WERI-Rb-1 (cell line): ENCODE measurements at places on chromosomes 5 and 9.

DNA sequence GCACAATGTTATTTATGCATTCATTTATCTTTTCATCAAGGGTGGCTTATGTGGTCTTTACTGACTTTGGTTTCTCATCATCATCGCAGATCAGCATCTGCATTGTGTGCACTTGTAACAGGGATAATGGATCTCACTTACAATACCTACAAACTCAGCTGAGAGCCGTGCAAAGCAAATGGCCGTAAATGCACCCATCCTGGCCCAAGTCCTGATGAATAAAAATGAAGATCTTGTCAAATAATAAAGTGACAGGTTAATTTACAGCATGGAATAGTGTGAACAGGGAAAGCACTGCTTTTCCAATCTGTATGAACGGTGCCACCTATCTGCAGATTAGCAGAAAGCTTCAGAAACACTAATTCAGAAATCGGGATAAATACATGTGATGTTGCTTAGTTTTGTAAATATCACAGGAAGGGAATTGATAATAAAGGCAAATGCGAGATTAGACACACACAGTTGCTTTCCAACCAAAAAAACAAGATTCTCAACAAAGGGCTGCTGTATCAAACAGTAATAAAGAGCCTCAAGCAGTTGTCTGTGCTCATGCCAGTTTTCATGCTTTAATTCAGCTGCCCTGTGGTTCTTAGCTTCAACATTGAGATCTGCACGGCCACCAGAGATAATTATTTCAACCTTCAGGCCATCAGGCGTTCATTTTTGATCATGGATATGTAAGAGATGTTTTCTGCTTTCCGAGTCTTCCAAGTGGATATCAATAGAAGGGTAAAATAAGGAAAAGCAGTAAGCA lies 153.4 kb upstream of the POU5F2 start:
- no peak for DNase-seq

GRCh38 chr9:101035098-101035497 lies 6.6 kb downstream of the PLPPR1 start:
- DNase-seq, result no peak

- peak; percentile 26 for DNase-seq
Measured at GRCh38 chr9:133610845-133611244, 1.7 kb upstream of the FAM163B start.

- DNase-seq, result no peak
Measured at GRCh38 chr9:12464910-12465512, 228.2 kb upstream of the TYRP1 start.

DNA sequence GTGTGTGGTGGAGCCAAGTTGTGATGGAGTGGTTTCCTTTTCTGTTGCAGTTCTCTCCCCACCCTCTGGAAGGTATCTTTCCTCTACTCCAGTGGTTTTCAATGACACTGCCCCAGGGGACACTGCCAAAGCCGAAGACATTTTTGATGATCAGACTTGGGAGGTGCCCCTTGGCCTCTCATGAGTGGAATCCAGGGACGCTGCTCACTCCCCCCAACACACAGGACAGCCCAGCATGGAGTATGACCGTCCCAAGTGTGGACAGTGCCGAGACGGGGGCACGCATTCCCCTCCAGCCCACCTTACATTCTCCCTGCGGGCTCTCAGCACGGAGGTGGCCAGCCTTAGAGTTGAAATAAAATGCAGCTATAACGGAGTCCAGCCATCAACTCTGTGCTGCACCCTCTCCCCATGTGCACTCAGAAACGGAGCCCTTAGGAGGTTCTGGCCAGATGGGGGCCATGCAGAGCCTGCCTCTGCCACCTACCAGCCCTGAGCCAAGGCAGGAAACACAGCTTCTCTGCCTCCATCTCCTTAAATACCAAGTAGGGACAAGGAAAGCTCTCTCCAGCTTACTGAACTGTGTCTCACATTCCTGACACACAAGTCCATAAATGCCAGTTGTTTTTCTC lies 150.8 kb downstream of the ROR2 start:
- no peak for DNase-seq

DNA sequence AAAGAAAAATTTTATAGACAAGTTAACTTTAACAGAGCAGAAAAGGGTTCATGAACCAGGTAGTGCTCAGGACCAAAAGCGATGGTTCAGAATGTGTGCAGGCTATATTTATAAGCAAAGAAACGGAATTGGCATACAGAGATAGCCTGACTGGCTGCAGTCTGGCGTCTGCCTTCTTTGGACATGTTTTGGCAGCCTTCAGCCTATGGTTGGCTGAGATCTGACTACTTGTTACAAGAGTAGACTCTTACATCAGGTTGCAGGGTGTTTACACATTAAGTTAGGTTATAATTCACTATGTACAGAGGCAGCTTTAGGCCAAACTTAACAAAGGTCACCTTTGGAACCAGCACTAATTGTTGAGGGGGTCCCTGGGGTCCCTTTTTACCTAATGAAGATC lies 7.0 kb downstream of the NOP16 start:
- DNase-seq, result no peak

DNA sequence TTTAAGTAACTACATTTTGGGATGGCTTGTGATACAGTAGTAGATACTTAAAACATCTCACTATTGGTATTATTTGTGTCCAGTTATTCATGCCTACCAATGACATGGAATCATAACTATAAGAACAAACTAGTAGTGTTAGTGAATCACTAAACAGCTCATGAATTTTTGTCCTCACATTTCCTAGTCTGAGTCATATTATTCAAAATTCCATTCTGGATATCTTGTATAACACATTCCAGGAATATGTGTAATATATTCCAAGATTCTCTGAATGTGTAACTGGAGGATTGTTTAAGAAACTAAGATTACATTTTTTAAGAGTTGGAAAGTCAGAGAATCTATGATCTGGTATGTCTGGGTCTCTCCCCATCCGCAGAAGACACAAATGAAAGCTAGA lies 565.3 kb upstream of the ZNF608 start:
- DNase-seq, result no peak

DNA sequence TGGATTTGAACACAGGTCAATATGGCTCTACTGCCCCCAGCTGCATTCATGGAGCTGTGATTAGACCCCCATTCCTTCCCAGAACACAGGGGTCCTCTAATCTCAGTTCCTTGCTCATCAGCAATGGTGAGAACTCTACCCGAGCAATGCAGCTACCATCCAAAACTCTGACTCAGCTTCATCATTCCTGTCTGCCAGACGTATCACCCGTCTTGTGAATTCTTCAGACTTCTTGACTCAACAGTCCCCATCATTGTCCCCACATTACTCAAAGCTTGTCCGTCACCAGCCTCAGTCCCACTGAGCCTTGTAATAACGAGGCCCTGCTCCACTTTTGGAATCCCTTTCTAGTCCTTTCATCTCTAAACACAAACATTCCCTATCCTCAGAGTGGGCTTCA lies 36.3 kb upstream of the STX17 start:
- no peak for DNase-seq

- DNase-seq, result no peak
Measured at GRCh38 chr5:95628933-95629332, 9.0 kb downstream of the GPR150 start.

DNA sequence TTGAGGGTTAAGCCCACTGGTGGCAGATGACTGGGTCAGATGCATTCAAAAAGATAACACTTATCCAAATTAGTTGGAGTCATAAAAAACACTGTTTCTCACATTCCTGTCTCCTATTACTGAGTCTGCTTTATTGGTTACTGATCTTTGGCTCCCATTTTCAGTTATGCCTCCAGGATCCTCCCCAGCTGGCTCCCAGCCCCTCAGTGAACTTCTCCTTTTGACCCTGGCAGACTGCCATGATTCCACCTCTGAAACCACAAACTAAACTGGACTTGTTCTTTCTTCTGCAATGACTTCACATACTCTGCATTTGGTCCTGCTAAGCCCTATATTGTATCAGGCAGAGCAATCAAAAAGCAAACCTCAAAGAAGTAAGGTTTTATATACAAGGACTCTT lies 860.8 kb upstream of the DMAC1 start:
- DNase-seq, result no peak

DNA sequence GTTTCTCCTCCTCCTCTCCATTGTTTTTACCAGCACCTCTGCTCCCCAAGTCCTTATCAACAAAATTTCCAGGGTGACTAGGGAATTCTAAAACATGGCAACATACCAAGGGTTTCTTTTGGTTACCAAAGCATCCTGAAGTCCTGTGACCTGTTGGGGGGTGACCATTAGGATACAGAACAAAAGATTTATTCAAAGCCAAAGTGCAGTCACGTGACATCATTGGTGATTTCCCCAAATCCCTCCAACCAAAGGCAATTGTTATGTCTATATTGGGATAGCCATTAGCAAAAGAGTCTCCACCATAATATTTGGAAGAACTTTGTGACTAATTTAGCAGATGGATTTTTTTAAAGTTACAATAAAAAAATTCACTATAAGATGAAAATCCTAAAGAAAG lies 168.4 kb downstream of the TRPM6 start:
- no peak for DNase-seq

GRCh38 chr5:71829206-71829605 lies 110.1 kb downstream of the CARTPT start:
- no peak for DNase-seq

- DNase-seq, result no peak
Measured at GRCh38 chr5:119319401-119319800, 36.4 kb upstream of the TNFAIP8 start.

- DNase-seq, result no peak
Measured at GRCh38 chr9:136562746-136563495, 17.1 kb upstream of the NOTCH1 start.

DNA sequence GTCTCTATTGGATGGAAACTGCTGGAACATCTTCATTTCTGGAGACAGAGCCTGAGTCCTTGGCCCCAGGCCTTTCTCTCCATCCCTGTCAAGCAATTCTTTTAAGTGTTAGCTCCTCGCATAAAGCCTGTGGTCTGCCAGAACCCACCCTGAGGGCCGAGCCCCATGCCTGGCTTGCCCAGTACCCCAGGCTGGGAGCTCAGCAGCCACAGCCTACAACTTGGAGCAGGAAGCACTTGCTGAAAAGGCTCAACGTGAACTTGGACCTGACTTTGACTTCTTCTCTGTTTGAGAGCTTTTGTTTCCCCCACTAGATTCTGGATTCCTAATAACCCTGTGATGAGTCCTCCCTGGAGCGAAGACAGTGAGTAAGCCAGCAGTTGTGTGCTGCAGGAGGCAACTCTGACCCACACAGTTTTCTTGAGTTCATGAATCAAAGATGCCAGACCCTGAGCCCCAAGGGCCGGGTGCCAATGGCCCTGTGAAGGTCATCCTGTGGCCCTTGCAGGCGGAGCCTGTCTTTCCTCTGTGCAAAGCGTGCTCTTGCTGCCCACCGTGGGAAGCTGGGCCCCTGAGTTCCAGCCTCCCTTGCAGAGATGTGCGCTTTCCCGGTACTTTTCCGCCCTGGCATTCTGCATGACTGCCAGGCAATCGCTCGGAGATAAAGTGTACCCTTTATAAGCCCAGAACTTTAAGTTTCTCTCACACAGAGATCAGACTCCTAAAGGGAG lies 64.3 kb upstream of the RUFY1 start:
- DNase-seq, result no peak

DNA sequence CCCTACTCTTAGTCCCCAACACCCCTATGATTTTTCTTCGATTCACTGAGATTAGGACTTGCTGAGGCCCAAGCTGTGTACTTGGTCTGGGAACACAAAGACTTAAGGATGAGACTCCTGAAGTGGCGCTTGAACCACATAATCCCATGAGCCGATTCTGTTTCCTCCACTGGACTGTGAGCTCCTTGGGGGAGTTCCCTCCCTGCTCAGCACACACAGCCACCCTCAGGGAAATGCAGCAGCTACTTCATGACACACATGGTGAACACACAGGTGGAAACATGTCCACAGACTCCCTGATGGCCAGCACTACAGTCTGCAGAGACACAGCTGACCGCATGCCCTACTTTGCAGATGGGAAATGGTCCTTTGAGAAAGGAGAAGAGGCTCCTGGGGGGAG lies 101.1 kb downstream of the C5orf15 start:
- peak; percentile 88 for DNase-seq
